Cerebellar nuclear complex (tissue), 1 donor: ENCODE measurements at places on chromosomes 1 and 21.

GRCh38 chr1:86868477-86868876 is 45.4 kb downstream of the SELENOF start:
- DNase-seq: no peak

- DNase-seq: no peak
These were observed 22.2 kb upstream of the SLC5A9 start for GRCh38 chr1:48200166-48200900.

GRCh38 chr1:85611425-85611824 is 30.9 kb downstream of the CCN1 start:
- DNase-seq: no peak

DNA sequence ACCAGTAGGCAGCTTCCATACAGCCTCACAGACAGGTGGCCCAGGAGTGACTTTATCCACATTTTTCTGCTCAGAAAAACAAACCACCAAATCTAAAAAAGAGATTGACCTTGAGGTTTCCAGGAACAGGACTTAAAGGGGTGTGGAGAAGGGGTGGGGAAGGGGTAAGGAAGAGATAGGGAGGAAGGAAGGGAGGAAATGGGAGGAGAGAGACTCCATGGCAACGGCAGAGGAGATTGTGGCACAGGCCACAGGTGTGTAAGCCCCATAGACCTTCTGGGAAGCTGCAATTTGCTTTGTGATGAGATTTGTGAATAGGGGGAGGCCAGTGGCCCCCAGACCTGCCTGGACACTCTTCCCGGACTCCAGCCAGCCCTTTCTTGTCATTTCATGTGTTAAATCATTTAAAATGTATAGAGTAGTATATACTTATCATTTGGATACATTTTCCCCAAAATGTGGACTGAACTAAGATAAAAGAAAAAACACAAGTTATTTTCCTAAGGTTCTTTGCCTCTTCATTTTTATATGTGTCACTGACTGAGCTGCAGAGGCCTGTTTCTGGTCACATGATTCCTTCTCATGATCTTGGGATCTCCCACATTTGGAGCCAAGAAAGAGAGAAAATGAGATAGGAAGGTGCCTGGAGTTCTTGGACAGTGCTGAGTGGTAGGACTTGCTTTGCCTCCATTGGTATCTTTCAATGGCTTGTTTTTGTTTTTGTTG is 55.5 kb downstream of the CLIC6 start:
- no peak for DNase-seq

- no peak for DNase-seq
These were observed 9.4 kb upstream of the CTBS start for GRCh38 chr1:84583648-84584047.

DNA sequence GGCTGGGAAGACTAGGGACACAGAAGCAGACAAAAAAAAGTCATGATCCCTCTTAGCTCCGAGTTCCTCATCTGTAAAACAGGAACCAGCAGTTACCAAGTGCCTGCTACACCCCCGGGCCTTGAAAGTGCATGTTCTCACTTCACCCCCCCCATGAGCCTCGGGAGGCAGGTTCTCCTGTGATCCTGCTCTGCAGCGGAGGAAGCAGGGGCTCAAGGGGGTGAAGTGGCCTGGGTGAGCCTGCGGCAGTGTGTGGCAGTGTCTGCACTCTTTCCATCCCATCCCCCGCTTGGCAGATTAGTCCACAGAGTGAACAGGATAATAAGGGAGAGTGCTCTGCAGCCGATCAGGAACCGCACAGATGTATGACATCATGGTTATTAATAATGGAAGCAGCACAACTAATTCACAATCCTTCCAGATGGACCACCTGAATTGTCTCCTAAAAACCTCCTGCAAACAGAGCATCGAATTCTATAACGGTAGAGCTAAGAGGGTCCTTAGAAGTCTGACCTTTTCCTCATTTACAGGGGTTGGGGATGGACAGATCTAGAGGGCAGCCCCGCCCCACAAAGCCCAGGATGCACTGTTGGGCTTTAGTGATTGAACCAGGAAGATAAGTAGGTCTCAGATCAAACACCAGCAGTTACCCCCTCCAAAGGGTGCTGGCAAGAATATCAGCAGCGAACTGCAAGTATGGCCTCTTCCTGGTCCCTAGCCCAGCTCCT is 174.1 kb upstream of the EDN2 start:
- no peak for DNase-seq

DNA sequence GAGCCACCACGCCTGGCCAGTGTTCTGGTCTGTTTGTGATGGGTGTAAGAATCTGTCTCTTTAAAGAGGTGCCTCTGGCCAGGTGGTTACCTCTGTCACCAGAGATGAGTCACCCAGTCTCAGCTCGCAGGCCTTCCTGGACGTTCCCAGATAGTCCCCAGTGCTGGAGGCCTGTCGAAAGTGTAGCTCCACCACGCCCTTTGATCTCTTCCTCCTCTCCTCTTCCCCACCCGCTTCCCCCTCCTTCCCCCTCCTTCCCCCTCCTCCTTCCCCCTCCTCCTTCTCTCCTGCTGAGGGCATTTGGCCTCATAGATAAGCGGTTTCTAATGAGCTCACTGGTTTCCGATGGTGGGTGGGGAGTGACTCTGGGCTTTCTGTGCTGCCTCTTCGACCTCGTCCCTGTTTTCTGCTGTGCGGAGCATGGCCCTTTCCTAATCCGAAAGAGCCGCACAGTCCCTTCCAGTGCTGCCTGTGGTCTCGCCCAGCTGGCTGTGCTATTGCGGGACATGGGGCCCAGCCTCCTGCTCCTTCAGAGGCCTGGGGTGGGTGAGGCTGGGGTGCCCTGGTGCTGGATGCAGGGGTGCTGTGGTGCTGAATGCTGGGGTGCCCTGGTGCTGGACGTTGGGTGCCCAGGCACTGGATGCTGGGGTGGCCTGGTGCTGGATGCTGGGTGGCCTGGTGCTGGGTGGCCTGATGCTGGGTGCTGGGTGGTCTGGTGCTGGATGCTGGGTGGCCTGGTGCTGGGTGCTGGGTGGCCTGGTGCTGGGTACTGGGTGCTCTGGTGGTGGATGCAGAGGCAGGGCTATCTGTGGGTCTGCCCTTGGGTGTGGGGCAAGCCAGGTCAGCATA is 19.2 kb downstream of the AGPAT3 start:
- DNase-seq: no peak

DNA sequence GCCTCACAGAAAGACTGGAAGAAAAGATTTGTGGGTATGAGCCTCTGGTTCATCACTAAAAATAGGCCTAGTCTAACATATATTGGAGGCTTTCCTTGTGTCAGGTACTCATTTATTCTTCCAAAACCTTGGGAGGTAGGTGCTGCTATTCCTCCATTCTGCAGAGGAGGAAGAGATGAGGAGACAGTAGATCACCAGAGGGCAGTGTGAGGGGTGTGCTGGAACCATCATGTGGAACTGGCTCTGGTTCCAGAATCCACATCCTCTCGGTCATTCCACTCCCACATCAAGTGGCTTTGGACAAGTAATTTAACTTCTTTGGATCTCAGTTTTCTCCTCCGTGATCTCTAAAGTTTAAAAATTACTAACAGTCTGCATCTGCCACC is 7.4 kb upstream of the INKA2 start:
- no peak for DNase-seq
